ENCODE measurements at places on chromosomes 3 and 15.

GRCh38 chr3:172646439-172647015 is 64.3 kb downstream of the NCEH1 start:
- DNase-seq = no peak

- DNase-seq = no peak
These were observed 55.6 kb downstream of the ITPR1 start for GRCh38 chr3:4548780-4549179.

GRCh38 chr15:34011481-34011880 is 27.5 kb downstream of the AVEN start:
- DNase-seq = no peak

- DNase-seq = no peak
These were observed 1.0 kb upstream of the LAMP3 start for GRCh38 chr3:183163563-183163962.

GRCh38 chr15:64333986-64334929 is 21.7 kb downstream of the CSNK1G1 start:
- peak; percentile 60 for DNase-seq

DNA sequence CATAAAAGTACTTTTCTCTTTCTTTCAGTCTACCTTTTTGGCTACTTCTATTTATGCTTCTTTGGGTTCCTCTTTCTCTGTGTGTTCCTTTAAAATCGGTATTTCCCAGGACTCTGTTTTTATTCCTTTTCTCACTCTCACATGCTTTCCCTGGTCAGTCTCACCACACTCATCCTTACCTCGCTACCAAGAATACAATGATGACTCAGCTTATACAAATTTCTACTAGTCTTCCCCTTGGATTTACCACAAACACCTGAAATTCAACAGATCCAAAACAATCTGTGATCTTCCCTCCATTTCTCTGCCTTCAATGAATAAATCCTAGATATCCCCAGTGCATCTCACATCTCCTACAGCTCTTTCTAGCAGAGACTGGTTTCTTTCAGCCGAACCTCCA is 52.9 kb downstream of the TUBGCP4 start:
- DNase-seq = no peak

DNA sequence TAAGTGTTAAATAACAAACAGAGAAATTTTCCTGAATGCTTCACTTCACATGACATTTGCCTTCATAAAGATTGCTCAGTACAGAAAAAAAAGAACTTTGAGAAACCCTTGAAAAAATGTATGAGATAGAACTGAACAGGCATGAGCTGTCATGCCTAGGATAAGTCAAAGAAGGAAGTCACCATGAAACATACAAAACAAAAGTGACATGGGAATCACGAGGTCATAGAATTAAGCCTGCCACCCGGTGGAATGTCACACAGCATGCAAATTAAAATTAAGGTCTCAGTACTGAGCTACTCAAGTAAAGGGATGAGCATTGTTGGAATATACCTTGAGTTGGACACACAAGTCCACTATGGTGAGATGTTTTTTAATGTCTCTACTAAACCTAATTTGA is 652.5 kb upstream of the NECTIN3 start:
- no peak for DNase-seq

GRCh38 chr3:73653877-73654276 is 29.1 kb upstream of the PDZRN3 start:
- no peak for DNase-seq
